ENCODE measurements at places on chromosomes 6 and 20. TPM values are rescaled to one million over a fixed set of nuclear protein-coding genes. Genes with fewer than 3 reads are reported as not detected.

Gene FHL5
- not detected for total RNA-seq

Gene FAM209A
- not detected for total RNA-seq

Gene HLA-DQA1
- total RNA-seq, result not detected

Gene RHAG
- not detected for total RNA-seq

Gene PRR18
- total RNA-seq, result not detected

Gene SLC17A1
- not detected for total RNA-seq

Gene NKX2-2
- total RNA-seq, result 0.82 TPM

- H3K27me3 ChIP-seq, result no peaks in the 10 kb centered on the region
- H3K27ac ChIP-seq, result no peak overlapping the region
- H3K4me3 ChIP-seq, result no peak overlapping the region
- H3K4me1 ChIP-seq, result no peaks in the 10 kb centered on the region
Observed at GRCh38 chr6:139230391-139230840, 61.4 kb downstream of the TXLNB start.

DNA sequence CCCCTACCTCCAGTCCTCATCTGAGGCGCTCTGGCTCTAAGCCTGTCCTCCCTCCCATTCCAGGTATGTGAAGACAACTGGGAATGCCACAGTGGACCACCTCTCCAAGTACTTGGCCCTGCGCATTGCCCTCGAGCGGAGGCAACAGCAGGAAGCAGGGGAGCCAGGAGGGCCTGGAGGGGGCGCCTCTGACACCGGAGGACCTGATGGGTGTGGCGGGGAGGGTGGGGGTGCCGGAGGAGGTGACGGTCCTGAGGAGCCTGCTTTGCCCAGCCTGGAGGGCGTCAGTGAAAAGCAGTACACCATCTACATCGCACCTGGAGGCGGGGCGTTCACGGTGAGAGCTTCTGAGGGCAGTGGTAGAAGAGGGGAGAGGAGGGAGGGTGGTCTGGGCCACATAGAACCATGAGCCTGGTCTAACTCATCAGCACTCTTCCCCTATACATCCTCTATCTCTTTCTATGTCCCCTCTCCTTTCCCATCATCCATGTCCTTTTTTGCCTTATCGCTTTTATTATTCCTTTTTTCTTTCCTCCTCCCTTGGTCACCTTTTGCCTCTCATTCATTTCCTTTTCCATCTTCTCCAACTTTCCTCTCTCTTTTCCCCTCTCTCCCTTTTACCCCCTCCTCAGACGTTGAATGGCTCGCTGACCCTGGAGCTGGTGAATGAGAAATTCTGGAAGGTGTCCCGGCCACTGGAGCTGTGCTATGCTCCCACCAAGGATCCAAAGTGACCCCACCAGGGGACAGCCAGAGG lies 3.5 kb downstream of the RING1 start:
- H3K27me3 ChIP-seq, result peaks cover 18% of the 10 kb centered on the region
- DNase-seq, result no peak
- peaks cover 24% of the 10 kb centered on the region for H3K4me1 ChIP-seq
- no peak overlapping the region for H3K27ac ChIP-seq
- H3K36me3 ChIP-seq, result no peaks in the 10 kb centered on the region
- no peak overlapping the region for H3K4me3 ChIP-seq

GRCh38 chr6:139278190-139278589 lies 13.6 kb downstream of the TXLNB start:
- no peaks in the 10 kb centered on the region for H3K4me1 ChIP-seq
- H3K27ac ChIP-seq, result no peak overlapping the region
- H3K4me3 ChIP-seq, result no peak overlapping the region

DNA sequence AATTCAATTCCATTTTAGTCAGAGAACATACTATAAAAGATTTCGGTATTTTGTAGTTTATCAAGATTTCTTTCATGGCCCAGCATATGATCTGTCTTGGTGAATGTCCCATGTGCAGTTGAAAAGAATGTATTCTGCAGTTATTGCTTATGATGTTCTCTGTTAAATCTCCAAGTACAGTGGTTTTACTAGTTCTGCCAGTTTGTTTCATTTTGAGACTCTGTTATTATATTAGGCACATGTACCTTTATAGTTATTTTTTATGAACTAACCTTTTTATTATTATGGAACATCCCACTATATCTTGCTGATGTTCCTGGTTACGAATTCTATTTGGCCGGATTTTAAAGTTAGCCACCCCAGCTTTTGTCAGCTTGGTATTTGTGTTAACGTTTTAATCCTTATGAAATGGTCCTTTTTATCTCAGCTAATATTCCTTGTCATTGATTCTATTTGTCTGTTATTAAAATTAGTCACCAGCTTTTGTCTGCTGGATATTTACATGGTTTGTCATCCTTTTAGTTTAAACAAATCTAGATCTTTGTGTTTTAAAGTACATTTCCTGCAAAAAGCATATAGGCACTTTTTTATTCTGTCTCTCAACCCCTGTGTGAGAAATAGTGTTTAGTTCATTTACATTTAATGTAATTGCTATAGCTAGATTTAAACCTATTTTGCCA lies 48.9 kb downstream of the VTA1 start:
- no peak for DNase-seq
- no peaks in the 10 kb centered on the region for H3K27me3 ChIP-seq
- H3K4me1 ChIP-seq, result no peaks in the 10 kb centered on the region
- no peaks in the 10 kb centered on the region for H3K36me3 ChIP-seq
- H3K27ac ChIP-seq, result no peak overlapping the region
- H3K4me3 ChIP-seq, result no peak overlapping the region

- H3K27me3 ChIP-seq, result no peaks in the 10 kb centered on the region
- H3K4me1 ChIP-seq, result no peaks in the 10 kb centered on the region
- H3K27ac ChIP-seq, result no peak overlapping the region
- no peak overlapping the region for H3K4me3 ChIP-seq
- no peaks in the 10 kb centered on the region for H3K36me3 ChIP-seq
Observed at GRCh38 chr6:44699851-44700250, 312.3 kb downstream of the CDC5L start.

DNA sequence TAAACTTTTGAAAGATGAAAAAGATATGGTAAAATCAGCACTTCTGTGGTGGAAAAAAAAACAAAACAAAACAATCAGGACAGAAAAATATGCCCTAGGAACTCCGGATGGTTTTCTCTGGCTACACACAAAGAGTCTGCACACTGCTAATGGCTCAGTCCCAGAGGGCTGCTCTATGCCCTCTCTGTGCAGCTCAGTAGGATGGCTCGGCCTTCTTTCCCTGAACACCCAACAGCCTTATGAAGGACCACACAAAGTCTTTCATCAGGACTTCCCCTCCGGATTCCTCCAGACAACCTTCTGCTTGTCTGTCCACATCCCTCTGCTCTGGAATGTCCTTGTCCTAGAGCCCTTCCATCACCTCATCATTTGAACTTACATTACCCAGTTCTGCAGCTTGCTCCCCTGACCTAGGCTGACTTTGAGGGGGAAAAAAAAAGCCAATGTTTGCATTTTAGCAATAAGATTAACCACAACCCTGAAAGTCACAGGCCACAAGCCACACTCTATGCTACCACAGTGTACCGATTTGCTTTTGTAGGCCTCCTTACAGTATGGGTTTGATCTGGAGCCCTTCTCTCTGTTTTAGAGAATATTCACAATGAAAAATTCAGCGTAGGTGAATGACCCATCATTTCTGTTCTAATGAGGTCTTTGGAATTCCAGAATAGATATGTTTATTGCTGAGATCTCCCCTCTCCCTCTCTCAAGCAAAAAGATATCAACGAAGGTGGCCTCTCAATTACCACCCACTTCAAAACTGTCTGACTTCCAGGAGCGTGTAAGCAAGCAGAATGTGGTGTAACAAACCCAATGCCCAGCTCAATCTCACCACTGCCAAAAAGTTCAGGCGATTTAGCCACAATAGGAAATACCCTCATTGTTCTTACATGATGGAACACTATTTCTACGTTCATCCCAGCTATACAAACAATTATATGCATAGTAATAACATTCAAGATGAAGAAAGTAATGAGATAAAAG lies 164.0 kb downstream of the GMDS start:
- H3K4me1 ChIP-seq, result no peaks in the 10 kb centered on the region
- no peak overlapping the region for H3K27ac ChIP-seq
- no peaks in the 10 kb centered on the region for H3K27me3 ChIP-seq
- no peaks in the 10 kb centered on the region for H3K36me3 ChIP-seq

DNA sequence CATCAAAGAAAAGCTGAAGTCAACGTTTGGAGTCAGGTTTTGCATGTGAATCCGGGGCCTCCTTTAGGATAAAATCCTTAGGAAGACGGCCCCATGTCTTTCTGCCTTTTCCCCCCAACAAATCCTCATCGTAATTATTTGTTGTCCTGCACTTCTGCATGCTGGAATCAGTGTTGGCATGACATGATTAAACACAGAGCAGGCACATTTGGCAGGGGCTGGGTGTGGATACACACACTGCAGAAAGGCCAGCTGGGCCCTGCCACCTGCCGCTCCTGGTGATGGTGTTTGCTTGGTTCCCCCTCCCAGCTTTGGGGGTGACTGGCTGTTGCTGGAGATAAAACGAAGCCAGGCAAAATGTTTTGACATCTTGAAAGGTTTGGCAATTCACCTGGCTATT lies 46.3 kb upstream of the FOXA2 start:
- no peak for DNase-seq
- H3K27ac ChIP-seq, result no peak overlapping the region
- no peaks in the 10 kb centered on the region for H3K27me3 ChIP-seq
- no peaks in the 10 kb centered on the region for H3K36me3 ChIP-seq
- H3K4me1 ChIP-seq, result no peaks in the 10 kb centered on the region
- H3K4me3 ChIP-seq, result no peak overlapping the region

DNA sequence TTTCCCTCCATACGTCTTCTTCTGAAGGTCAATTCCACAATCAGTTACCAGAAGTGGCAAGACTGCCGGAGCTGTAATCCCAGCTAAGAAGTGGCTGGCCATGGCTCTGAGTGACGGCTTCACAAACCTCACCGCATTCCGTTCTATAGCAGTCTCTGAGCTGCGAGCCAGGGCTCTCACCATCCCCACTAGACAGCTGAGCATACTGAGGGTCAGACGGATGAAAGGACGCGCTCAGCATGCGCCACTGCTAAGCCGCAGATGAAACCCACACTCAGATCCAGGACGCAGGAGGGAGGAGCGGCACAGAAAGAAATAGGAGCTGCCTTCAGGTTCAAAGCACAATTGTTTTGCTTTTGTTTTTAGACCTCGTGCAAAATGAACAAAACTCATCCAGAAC lies 97.9 kb downstream of the ANKRD60 start:
- peaks cover 35% of the 10 kb centered on the region for H3K27me3 ChIP-seq
- H3K4me3 ChIP-seq, result no peak overlapping the region
- no peak overlapping the region for H3K27ac ChIP-seq
- no peak for DNase-seq
- no peaks in the 10 kb centered on the region for H3K4me1 ChIP-seq

GRCh38 chr6:13428583-13429405 lies 58.6 kb downstream of the GFOD1 start:
- no peaks in the 10 kb centered on the region for H3K36me3 ChIP-seq
- no peak overlapping the region for H3K4me3 ChIP-seq
- H3K27ac ChIP-seq, result peak overlapping the region; percentile 40
- DNase-seq, result no peak
- no peaks in the 10 kb centered on the region for H3K27me3 ChIP-seq
- H3K4me1 ChIP-seq, result no peaks in the 10 kb centered on the region

DNA sequence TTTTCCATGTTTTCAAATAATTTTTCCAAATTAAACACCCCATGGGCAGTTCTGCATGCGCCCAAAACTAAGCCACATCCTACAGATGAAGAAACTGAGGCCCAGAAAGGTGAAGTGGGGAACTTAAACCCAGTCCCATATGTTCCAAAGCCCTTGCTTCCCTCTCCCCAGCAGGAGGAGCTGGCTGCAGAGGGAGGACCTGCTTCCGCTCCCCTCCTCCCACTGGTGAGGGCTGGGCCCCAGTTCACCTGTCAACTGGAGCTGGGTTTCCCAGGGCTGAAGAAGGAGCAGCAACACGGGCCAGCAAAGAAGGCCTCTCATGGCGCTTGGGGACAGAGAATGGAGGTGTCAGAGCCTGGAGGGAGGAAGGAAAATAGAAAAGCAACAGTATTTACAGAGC lies 1.4 kb upstream of the RBPJL start:
- H3K4me1 ChIP-seq, result no peaks in the 10 kb centered on the region
- H3K27me3 ChIP-seq, result peaks cover 39% of the 10 kb centered on the region
- H3K4me3 ChIP-seq, result no peak overlapping the region
- H3K36me3 ChIP-seq, result no peaks in the 10 kb centered on the region
- DNase-seq, result no peak

DNA sequence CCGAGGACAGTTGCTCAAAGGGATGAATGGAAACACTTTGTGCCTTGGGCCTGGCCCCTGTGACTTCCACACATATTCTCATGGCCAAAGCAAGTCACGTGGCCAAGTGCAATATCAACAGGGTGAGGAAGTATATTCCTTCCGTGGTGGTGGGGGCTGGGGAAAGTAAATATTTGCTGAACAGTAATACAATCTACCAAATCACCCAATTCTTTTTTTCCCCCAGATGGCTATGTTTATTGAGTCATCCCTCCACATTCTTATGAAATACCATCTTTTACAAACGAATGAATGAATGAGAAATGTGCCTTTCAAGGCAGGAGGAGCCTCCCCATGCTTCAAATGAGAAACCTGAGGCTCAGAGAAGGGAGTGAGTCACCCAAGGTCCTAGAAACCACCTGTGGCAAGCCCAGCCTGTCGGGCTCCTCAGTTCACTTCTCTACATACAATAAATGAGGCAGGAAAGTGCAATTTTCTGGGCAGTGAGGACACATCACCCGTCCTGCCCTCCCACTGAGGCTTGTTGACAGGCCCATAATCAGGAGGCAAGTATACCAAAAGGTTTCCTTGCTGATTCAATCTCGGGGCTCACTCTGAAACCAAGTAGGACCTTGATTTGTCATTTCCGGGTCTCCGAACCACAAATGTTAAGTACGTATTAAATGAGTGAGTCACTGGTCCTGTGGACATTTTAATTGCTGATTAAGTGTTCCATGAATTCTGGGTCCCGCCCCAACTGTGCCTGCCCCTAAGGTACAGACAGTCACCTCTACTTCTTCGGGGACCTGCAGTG lies 25.3 kb upstream of the TOP1 start:
- peaks cover 30% of the 10 kb centered on the region for H3K4me1 ChIP-seq
- peak; percentile 77 for DNase-seq
- H3K36me3 ChIP-seq, result no peaks in the 10 kb centered on the region
- H3K4me3 ChIP-seq, result no peak overlapping the region
- no peaks in the 10 kb centered on the region for H3K27me3 ChIP-seq

DNA sequence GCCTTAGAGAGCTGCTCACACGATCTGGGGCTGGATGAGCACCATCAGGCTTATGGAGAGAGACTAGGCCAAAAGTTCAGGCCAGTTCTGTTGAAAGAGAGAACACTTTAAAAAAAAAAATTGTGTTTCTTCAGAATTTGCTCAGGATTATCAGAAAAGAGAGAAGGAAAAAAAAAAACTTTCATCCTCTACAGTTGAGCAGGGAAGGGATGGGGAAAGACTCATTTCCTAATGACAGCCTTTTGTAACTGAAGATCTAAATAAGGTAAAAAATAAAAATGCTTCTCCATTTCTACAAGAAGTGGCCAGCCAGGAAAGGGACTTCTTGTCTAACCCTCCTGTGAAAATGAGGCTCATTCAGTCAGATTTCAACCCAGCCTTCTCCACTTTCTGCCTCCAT lies 134.8 kb downstream of the LY86 start:
- H3K4me1 ChIP-seq, result peaks cover 38% of the 10 kb centered on the region
- DNase-seq, result no peak
- H3K36me3 ChIP-seq, result no peaks in the 10 kb centered on the region
- H3K27me3 ChIP-seq, result no peaks in the 10 kb centered on the region

Measured in transverse colon (tissue), 4 donors.